ENCODE measurements at places on chromosomes 5 and 9.

GRCh38 chr5:68456756-68457217, 241.2 kb downstream of the PIK3R1 start:
- DNase-seq, result no peak

DNA sequence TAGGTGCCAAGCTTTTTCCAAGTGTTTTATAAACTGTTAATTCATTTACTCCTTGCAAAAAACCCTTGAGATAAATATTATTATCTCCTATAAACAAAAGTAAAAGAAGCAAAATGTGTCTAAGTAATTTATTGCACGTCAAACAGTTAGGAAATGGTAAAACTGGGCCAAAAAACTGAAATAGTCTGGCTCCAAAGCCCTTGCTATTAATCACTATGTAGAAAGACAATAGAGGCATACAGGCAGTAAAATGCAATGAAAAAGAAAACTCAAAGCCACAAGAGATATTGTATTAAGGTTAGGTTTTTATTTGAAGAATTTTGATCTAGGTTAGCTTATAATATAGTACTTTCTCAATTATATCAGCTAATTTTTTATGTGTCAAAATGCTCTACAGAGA, 457.7 kb downstream of the ANXA1 start:
- no peak for DNase-seq

- DNase-seq, result no peak
Observed at GRCh38 chr5:143024228-143024920, 254.2 kb downstream of the ARHGAP26 start.

DNA sequence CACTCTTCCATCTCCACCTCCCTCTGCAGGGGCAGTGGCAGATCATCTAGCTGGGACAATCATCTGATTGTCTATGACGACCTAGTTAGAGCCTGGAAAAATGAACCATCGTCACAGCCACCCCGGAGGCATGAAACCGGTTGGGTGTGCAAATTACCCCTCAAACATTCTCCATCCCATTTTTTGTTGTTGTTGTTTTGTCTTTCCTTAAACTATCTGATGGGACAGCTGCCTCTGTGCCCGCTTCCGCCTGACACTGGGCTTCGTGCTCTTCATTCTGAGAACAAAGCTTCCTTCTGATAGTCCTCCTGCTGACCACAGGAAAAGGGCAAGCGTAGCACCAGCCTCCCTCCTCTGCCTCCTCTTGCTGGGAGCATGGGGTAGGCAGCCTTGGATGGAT, 7.0 kb upstream of the NDST1 start:
- DNase-seq, result no peak

GRCh38 chr9:91296354-91296753, 65.4 kb downstream of the AUH start:
- DNase-seq, result no peak

DNA sequence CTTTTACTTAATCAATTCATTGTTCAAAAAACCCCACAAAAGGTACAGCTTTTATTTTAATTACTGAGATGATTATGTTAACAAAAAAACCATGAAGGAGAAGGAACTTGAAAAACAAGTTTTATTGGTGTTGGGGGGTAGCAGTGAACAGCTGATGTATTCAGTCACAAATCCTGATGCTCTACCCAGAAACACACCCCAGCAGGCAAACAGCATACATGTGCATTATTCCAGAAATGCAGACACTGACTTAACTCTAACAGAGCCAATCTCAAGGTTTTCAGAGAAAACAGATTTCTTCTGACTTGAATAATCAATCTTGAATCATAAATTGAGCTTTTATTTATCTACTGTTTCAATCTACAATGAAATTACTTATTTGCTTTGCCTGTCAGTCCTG, 175.2 kb downstream of the ZSWIM6 start:
- DNase-seq, result no peak

DNA sequence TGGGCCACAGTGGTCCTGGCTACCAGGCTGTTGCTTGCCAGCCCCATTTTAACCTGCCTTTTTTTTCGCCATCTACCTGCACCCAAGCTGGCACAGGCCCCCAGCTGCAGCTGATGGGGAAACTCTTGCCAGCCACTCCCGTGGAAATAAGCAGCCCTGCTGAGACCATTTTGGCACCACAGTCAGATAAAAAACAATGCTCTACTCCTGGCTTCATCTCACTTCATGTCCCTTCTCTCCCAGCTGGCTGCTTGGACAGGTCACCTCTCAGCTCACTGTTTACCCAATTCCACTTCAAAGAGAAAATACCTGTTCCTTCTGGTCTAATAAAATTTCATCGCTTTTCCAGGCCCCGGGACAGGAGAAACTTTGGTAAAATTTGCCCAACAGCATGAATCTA, 322.6 kb upstream of the SLC30A5 start:
- DNase-seq, result no peak

- no peak for DNase-seq
Observed at GRCh38 chr9:133320421-133320881, 15.5 kb downstream of the SURF6 start.

DNA sequence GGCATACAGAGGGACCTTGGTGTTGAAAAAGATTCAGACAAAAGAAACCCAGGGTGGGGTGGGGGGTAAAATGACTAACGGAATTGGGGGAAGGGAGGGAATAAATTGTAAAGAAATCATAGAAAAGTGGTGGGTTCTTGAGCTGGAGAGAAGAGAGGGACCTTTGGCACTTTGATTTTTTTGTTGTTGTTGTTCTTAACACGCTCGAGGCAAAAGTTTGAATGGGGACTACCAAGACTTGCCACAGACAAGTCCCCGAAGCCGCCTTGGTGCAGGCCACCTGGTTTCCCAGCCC, 616 bp downstream of the VCAN start:
- no peak for DNase-seq

DNA sequence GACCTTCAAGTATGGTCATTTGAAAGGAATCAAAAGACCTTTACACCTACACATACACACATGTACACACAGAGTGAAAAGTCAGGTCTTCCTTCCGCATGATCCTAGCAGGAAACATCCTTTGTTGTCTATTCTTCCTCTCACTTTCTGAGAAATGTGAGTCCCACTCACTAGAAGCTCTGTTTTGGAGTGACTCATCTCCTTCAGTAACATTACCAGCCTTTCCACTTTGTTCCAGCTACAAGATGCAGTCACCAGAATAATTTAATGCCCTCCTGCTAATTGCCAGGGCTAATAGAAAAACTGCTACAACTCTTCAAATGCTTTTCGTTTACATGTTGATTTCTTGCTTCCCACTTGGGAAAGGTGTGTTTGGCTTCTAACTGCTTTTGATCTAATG, 417.3 kb downstream of the RASEF start:
- DNase-seq, result no peak

DNA sequence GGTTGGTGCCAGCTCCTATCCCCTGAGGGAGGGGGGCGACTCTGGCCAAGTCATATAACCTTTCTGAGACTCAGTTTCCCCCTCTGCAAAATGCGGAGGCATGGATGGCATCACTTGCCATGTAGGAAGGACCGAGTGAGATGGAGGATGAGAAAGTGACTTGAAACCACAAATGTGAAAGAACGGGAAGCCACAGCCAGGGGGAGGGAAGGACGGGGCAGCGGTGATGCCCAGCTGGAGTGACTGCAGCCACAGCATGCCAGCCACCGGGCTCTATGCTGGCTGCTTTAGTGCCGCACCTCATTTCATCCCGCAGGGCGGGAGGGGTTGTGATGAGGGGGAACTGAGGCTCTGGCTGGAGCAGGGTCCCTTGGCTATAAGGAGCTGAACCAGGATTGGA, 74.5 kb downstream of the HMCN2 start:
- DNase-seq, result no peak

DNA sequence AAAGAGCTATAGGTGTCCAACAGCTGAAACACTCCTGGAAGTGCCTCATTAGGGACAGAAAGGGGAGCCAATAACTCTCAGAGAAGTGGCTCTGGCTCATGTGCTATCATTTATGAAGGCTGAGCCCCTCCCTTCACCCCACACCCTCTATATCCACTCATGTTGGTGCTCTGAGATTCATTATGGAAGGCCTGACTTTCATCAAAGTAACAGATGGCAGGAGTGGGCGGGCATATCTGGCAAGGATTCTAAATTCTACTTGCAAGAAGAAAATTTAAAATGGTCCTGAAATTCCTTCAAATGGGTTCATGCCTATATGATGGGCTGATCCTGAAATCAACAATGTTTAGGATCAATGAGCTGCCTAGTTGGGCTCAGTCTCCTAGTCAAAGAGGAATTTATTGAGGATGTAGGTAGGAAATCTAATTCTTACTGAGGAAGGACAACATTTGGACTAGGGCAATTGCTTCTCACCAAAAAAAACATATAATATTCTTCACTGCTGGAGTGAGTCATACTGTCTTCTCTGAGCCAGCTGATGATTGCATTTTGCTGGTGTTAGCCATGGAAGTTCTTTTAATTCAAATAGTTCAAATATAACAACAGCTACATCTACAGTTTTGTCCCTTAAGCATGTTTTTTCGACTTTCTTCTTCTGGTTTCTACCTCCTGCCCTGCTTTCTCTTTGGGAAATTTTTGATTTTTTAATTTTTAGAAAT, 23.5 kb downstream of the NMRK1 start:
- DNase-seq, result no peak

DNA sequence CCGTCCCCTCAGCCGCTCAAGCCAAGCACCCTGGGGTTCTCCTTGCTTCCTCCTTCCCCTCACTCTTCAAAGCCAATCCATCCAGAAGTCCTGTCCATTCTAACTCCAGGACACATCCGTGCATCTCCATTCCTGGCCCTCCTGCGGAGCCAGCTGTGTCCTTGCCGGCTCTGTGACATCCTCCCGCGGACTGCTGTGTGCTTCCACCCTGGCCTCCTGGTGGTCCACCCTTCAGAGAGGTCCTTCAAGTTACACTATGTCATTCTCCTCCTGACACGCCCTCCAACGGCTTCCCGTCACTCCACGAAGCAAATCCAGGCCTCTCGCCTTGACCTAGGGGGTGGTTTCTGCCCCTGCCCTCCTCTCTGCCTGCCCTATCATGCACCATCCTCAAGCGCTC, 13.0 kb upstream of the SCGB3A1 start:
- no peak for DNase-seq

DNA sequence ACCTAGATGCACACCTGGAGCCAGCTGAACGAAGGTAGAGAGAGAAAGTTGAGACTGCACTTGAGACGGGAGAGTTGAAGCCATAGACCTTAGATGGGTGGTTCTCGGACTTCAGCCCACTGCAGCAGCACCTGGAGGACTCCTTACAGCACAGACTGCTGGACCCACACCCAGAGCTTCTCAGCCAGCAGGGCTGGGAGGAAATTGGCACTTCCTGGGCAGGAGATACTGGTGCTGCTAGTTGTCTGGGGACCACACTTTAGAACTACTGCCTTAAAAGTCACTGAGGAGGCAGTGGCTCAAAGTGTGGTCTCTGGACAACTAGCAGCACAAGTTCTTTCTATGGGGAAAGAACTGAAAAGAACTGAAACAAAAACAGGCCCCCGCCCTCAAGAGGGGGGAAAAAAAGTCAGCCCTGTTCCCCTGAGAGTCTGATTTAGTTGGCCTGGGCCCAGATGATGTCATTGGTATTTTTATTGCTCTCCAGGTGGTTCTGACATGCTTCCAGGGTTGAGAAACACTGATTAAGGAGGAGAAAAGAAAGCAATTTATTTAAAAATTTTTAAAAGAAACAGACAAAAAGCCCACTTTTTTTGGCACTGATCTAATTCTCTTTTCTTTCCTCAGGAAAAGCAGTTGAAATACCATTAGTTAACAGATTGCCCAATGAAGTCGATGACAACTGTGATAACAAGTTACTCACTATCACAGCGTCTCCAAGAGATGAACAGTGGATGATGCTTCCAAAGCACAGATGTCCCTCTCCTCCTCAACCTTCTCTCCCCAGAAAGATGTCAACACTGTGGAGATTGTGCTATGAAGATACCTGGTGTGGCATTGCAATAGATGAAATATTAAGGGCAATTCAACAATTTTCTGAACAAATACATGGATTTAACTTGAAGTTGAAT, 73.6 kb upstream of the ADAMTS16 start:
- no peak for DNase-seq

- no peak for DNase-seq
Observed at GRCh38 chr5:11224436-11225187, 463.6 kb upstream of the DAP start.

DNA sequence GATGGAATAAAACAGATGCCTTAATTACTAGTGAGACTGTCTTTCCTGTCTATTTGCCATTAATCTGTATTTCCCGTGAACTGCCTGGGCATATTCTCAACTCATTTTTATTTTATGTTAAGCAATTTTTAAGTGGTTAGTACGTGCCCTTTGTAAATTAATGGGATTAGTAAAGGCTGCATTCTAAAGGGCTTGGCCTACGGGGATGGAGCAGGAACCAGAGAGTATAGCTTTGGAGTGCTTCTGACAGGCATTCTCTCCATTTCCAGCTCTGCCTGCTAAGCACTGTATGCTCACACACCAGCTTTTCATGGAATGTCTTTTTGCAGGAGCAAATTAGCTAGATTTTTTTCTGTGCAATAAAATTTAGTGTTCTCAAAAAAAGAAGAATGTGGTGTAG, 241.2 kb downstream of the MCTP1 start:
- DNase-seq, result no peak

- no peak for DNase-seq
Observed at GRCh38 chr5:155591273-155591672, 577.7 kb downstream of the KIF4B start.
